ENCODE measurements at places on chromosomes 13 and 19. TPM values are rescaled to one million over a fixed set of nuclear protein-coding genes. Genes with fewer than 3 reads are reported as not detected.

The MAB21L1 gene
- total RNA-seq = 0.49 TPM

The HNRNPUL1 gene
- 102 TPM for total RNA-seq

The NOTCH3 gene
- 40.6 TPM for total RNA-seq

The CD209 gene
- total RNA-seq = 3.6 TPM

The ZNF574 gene
- total RNA-seq = 8.5 TPM

The SYNGR4 gene
- not detected for total RNA-seq

The ZNF723 gene
- not detected for total RNA-seq

The UBE2L5 gene
- total RNA-seq = not detected

The MATK gene
- 0.74 TPM for total RNA-seq

The ITM2B gene
- total RNA-seq = 474 TPM

The NLRP5 gene
- not detected for total RNA-seq

The ZNF223 gene
- 2.3 TPM for total RNA-seq

The CYP2A6 gene
- total RNA-seq = not detected

The SMIM44 gene
- total RNA-seq = not detected

The FAM216B gene
- total RNA-seq = 0.19 TPM

The FSTL3 gene
- total RNA-seq = 118 TPM

The BSG gene
- total RNA-seq = 1,919 TPM

The PSG6 gene
- not detected for total RNA-seq
